ENCODE measurements at places on chromosomes 11 and 22.

- no peak for DNase-seq
Measured at GRCh38 chr22:26610996-26611395, 6.8 kb downstream of the CRYBB1 start.

DNA sequence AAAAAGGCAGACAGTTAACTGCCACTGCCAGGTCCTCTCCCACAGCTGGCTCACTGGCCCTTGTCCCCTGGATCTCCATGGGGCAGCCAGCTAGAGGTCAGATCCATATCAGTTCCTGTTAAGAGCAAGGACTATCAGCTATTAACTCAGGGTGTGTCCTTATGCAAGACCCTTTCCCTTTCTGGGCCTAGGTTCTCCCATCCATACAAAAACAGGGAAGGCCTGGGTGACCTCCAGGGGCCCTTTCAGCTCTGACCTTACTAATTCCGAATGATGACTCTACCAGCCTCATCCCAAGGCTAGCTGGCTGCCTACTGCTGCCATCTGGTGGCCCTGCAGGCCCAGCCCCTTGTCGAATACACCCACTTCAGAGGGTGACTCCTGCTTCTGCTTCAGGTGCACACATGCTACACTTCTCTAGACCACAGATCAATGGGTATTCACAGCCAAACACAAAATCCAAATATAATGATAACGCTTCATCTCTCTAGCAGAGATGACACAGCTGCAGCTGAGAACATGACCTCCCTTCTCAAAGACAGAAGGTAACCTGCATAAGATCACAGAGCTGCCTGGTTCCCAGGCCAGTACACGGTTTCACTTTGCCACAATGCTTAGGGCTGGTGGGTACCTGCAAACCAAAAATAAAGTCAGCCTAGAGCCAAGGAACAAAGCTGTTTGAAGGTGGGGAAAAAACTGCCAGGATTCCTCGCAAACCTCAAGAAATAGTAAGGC lies 34.1 kb downstream of the SERGEF start:
- no peak for DNase-seq

GRCh38 chr11:21723678-21724077 lies 469.2 kb upstream of the ANO5 start:
- DNase-seq: no peak

GRCh38 chr11:36512016-36512415 lies 1.9 kb upstream of the TRAF6 start:
- DNase-seq: no peak

DNA sequence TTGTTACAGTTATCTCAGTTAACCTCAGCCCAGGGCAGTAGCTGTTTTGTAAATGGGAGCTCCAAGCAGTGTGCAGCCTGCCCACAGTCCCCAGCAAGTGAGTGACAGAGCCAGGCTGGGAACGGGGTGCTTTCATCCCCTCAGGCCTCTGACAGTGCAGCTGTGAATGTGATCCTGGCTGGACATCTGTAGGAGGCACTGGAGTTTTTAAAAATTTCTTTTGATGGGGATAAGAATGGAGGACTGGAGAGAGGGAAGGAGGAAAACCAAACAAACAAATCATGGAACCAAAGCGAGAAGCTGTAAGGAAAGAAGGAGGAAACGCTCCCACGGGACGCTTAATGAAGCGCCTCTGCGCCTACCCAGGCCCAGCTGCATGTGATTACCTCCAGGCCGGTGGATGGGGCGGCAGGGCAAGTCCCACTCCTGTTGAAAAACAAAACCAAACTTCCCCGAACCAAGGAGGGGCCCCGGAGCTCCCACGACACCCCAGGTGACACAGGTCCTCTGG lies 40.6 kb downstream of the SCUBE1 start:
- DNase-seq: no peak

DNA sequence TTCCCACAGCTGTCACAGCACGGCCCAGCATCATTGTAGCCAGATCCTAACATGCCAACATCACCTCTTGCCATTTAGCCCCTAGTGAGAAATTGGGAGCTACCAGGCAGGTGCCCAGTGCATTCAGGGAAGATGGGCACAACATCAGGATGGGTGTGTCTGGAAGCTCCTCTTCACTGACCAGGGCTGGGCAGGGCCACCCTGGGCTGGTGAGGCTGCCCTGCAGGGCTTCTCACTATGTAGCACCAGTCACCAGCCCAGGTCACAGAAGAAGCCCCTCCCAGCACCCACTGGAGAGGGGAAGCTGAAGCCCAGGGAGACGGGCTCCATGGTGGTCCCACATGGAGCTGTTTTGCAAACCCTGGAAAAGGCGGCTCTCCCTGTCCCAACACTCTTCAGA lies 13.9 kb downstream of the ZNF74 start:
- no peak for DNase-seq

- no peak for DNase-seq
Measured at GRCh38 chr22:49967706-49968208, 7.2 kb downstream of the PIM3 start.

DNA sequence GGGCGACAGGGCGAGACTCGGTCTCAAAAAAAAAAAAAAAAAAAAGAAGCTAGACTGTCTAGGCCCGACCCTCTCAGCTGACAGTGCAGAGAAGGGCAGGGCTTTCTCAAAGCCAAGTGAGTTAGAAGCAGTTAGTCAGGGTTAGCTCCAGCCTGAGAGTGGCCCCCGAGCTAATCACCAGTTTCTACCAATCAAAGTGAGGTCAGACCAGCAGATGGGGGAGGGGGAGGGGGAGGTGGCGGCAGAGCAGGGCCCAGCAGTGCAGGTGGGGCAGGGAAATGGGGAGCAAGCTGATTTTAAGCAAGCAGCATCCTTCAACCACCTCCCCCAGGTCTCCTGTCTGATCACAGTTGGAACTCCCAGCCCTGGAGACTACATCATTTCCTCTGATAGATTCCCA lies 55.3 kb upstream of the PRR5 start:
- DNase-seq: no peak

DNA sequence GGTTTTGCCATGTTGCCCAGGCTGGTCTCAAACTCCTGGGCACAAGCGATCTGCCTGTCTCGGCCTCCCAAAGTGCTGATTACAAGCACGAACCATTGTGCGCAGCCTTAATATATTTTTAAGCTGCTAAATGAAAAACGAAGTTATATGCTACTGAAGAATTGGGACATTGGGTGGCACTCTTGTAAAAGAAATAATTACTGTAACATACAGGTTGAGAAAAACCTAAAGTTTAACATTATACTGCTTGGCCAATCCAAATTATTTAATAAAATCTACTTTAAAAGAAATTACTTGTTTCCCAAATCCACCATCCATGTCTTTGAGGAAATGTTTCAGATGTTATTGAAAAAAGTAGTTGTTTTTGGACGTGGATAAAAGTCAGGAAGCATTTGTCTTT lies 37.9 kb upstream of the ARHGAP32 start:
- no peak for DNase-seq

- DNase-seq: no peak
Measured at GRCh38 chr11:16217631-16218030, 138.7 kb downstream of the SOX6 start.

- no peak for DNase-seq
Measured at GRCh38 chr11:11992257-11993212, 15.9 kb downstream of the DKK3 start.

- DNase-seq: no peak
Measured at GRCh38 chr11:63998558-63999348, 12.5 kb downstream of the OTUB1 start.

DNA sequence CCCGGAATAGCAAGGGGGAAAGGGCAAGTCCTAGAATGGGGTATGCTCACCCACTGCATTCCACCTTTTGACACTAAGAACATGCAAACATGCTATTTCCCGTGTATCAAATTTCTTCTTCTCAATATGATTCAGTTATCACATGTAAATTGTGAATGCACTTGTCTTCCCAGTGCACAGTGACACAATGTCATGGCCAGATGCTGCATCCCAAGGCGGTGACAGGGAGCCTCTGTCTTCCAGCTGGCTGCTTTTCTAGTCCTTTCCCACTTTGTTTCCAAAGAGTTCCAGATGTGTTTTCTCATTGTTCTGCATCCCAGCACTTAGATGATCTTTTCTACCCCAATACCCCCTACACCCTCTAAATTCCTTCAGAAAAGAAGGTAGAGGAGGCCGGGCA lies 12.4 kb downstream of the SLC25A18 start:
- no peak for DNase-seq

GRCh38 chr11:72568861-72569260 lies 105.4 kb downstream of the PDE2A start:
- DNase-seq: no peak

GRCh38 chr11:90204832-90205646 lies 17.8 kb downstream of the CHORDC1 start:
- peak; percentile 38 for DNase-seq

DNA sequence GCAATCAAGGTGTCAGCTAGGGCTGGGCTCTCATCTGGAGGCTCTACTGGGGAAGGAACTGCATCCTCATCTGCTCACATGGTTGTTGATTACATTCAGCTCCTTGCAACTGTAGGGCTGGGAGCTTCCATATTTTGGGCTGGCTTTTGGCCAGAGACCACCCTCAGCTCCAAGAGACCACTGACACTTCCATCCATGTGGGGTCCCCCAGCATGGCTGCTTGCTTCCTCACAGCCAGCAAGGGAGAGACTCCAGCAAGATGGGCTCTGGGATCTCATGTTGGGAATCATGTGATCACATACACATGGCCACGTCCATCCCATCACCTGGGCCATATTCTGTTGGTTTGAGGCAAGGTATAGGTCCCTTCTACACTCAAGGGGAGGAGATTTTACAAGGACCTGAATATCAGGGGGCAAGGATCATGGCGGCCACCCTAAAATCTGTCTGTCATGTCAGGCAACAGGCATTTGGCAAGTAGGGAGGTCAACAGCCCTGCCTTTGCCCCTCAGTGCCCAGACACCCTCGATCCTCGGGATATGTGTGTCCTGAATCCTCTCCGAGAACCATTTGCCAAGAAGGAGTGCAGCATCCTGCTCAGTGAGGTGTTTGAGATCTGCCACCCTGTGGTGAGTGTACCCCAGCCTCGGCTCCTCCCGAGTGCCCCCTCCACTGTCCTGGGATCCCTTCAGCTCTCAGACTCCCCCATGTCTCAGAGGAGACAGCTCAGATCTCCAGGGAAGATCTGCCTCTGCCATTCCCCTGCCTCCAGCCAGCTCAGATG lies 48.7 kb downstream of the OTOG start:
- DNase-seq: no peak

DNA sequence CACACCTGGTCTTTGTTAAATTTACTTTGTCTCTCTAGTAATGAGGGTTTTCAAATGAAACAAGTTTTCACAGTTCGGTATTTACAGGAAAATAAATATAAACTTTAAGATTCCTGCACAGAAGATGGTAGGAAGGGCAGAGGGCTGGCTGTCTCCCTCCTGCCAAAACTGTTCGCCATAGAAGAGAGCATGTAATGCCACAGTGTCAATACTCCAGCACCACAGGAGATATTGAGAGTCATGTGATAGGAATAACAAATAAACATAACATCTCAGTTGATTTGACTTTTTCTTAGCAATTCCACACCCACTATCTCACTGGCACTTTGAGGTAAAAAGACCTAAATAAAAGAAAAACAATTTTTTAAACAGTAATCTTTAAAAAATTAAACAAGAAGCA lies 100.9 kb downstream of the MRTFA start:
- no peak for DNase-seq

GRCh38 chr11:64252003-64252872 lies 908 bp downstream of the PLCB3 start:
- no peak for DNase-seq

GRCh38 chr11:66847461-66848232 lies 4.4 kb downstream of the RCE1 start:
- no peak for DNase-seq

GRCh38 chr11:6488342-6488741 lies 7.0 kb downstream of the TIMM10B start:
- no peak for DNase-seq

- DNase-seq: no peak
Measured at GRCh38 chr11:65712633-65713076, 603 bp downstream of the KAT5 start.

GRCh38 chr11:104089481-104089880 lies 53.0 kb downstream of the DDI1 start:
- DNase-seq: no peak

GRCh38 chr11:110069158-110069737 lies 23.9 kb upstream of the ZC3H12C start:
- no peak for DNase-seq

GRCh38 chr11:77159219-77159936 lies 31.3 kb downstream of the MYO7A start:
- no peak for DNase-seq

DNA sequence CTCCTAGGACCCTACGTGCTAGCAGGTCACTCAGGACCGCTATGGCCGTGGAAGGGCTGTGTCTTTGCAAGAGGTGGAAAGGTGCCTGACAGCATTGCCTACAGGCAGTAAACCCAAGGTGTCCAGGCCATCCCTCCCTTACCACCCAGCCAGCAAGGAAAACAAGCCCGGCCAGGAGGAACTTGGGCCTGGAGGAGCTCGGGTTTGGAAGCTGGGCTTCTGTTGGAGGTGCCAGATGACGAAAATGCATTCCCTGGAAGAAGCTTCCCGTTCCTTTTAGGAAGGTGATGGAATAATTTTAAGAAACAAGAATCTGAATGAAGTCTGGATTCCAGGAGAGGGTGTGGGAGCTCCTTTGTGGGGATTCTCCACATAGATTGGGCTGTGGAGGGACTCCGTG lies 23.6 kb downstream of the FBLN1 start:
- no peak for DNase-seq

GRCh38 chr11:111039982-111040381 lies 205.5 kb upstream of the POU2AF2 start:
- no peak for DNase-seq

DNA sequence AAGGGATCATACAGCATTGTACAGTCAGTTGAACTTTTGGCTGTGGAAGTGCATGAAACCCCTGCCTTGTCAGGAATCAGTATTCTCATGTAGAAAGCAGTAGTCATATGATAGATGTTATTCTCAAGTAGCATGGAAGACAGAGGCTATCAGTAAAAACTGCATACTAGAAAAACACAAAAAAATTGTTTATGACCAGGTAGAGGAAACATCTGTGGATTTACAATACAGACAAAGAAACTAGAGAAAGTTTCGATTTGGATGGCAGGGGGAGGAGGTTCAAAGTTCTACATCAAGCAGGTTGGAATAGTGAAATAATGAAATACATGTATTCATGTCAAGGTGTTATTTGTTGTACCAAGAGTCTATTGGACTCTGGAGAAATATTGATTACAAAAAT lies 212.3 kb upstream of the DDI1 start:
- DNase-seq: no peak

GRCh38 chr11:18804199-18804999 lies 12.8 kb upstream of the PTPN5 start:
- DNase-seq: no peak

DNA sequence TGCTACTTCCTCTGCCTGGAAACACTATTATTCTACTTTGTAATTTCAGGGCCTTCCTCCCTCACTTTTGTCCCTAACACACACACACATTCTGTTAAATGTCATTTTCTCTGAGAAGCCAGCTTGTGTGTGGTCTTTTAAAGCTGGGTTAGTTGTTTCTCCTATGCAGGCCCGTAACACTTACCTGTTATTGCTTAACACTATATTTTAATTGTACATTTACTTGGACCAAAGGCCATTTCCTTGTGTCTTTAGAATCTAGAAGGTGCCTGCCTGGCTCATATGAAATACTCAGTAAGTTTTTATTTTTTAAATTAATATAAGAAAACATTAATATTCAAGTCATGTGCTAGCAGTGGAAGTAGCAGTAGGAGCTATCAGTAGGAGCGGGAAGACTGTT lies 30.6 kb downstream of the FAR1 start:
- DNase-seq: no peak
